ENCODE measurements at places on chromosomes 11 and 22.
A peak's percentile ranks its signal among the peaks of the same experiment; 100 is the strongest.

DNA sequence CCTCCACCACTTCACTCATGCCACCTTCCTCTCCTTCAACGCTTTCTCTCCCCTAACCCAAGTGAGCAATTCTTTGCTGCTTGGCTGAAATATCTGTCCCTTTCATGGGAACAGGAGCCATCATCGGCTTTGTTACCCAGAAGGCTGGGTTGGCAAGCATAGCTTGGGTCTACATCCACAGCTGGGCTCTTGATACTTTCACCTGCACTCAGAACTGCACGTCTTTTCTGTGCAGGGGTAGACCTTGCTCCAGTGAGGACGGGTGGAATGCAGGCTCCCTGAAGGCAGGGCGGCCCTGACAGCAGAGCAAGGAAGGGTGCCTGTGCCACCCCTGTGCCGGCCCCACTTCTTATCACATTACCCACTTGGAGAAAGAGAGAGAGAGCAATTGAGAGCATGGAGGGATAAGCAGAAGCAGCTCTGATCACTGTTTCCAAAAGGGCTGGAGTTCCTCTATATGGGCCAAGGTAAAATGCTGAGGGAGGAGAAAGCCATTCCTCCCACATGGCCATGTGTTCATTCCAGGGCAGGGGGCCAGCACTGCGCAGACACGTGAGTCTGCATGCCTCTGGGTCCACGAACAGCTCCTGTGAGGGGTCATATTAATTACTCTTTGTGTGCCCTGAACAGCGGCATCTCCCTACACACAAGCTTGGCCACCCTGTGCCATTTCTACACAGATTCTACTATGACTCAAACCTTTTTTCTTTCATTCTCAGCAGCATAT, 181.8 kb downstream of the BUD13 start:
- peak; percentile 17 for DNase-seq

DNA sequence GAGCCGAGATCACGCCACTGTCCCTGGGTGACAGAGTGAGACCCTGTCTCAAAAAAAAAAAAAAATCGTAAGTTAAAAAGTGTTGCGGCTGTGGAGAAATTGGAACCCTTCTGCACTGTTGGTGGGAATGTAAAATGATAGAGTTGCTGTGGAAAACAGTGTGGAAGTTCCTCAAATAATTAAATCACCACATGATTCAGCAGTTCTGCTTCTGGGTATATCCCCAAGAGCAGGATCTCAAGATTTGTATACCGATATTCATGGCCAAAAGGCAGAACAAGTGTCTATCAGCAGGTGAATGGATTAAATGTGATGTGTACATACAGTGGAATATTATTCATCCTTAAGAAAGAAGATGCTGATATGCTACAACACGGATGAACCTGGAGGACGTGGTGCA, 3.8 kb downstream of the SELENOO start:
- DNase-seq: no peak

DNA sequence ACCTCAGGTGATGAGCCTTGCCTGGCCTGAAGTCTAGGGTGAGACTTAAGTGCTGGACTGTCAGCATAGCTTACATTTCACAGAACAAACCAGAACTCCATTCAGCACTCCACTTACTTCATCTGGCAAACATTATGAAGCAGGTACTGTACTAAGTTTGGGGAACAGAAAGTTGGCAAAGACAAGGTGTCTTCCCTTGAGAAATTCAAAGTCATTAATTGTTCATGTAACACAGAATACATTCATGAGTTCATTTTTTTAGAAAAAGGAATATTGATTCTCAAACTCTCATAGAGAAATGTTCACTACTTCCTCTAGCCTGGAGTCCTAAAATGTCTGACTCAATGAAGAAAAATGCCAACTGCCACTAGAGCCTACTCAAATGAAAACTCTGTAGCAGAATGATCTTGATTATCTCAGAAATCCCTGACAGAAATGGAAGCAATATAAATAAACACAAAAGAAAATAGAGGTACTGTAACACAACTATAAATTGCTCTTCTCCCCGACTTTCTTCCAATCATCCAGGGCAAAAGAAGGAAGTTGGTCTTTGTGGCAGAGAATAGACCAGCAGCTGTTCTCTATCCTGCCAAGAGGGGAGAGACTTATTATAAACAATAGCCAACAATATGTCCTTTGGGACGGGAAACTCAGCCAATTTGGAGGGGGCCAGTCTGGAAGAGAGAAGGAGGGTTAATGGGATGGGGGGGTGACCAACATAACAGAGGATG, 129.2 kb upstream of the MTMR2 start:
- DNase-seq: peak; percentile 76

DNA sequence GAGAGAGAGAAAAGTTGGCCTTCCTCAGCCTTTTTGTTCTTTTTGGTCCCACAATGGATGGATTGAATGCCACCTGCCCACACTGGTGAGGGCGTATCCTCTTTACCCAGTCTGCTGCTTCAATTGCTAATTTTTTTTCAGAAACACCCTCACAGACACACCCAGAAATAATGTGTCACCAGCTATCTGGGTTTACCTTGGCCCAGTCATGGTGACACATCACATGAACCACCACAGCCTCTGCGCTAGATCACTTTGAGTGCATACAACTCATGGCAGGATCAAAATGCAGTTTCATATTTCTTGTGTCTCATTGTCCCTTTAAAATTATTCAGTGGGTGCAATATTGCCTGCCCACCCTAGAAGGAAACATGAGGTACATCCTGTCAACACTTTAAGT, 63.3 kb downstream of the ADAMTS15 start:
- no peak for DNase-seq

- DNase-seq: no peak
Measured at GRCh38 chr22:29208879-29209623, 3.4 kb downstream of the EMID1 start.

DNA sequence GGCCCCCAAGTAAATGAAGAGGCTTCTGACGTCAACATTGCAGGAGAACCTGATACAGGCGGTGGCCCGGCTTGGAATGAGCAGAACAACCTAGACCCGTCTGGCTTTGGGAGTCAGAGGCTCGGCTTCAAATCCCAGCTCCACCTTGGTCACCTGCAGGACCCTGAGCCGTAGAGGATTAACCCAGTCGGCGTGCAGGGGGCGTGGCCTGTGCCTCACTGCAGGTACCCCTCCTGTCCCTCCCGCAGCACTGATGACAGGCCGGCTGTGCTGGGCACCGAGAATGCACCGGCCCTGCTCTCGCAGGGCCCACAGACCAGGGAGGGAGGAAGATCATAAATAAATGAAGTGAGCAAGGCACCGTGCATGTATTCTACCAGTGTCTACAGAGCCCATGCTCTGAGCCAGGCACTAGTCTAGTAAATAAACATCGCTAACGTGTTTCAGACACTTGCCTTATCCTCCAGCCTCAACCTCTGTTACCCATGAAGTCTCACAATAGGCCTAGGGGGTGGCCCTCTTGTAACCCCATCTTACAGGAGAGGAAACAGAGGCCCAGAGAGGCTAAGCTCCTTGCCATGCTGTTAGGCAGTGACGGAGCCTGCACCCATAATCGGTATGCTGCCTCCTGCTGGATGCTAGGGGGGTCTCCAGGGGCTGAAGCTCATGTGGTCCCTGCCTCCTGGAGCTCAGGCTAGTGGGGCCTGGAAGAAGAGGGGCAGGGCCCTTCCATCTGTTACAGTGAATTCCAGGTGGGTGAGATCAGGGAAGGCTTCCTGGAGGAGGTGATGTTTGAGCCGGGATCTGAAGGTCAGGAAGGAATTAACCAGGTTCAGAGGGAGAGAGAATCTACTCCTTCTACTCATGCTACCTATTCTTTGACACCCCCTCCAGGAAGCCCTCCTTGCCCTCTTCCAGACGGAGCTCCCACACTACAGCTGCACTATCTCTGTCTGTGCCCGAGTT, 53.4 kb downstream of the RTL6 start:
- no peak for DNase-seq

DNA sequence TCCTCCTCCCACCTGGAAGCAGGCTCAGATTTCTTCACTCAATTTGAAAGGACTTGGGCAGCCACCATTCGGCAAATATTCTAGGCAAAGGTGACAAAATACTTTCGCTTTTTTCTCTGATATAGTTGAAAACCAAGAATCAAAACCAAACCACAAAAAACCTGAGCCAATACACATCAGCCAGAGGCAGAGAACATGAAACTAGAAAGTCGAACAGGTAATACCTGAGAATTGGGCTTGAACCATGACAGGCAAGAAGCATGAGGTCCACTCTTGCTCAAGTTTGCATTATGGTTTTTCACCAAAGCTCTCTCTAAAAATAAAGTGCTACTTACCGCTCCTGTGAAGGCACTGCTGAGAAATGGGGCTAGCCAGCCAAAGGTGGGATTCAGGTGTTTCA, 26.2 kb upstream of the LDLRAD3 start:
- DNase-seq: no peak

DNA sequence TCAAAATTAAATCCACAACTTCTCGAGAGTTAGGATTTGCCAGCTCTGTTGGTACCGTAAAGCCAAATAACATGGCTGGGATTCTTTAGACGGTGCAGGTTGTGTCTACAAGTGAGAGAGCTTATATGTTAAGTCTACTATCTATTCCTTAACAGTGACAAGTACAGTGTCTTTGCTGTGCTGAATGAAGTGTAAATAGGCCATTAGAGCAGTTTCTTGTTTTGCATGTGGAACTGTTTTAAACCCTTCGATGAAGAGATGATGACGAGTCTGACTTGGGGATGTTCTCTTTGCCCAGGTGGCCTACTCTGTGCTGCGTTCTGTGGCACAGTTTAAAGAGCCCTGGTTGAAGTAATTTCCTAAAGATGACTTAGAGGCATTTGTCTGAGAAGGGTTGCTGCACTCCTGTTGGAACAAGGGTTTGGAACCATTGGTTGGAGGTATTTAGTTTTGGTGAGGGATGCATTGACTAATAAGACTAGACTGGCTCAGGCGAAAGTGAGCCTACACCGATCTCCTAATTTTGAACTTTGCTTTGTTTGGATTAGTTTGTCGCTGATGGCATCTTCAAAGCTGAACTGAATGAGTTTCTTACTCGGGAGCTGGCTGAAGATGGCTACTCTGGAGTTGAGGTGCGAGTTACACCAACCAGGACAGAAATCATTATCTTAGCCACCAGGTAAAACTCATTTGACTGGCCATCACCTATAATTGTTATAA, 988 bp downstream of the RPS3 start:
- peak; percentile 28 for DNase-seq

- no peak for DNase-seq
Measured at GRCh38 chr22:48898524-48899250, 929.0 kb downstream of the BRD1 start.

DNA sequence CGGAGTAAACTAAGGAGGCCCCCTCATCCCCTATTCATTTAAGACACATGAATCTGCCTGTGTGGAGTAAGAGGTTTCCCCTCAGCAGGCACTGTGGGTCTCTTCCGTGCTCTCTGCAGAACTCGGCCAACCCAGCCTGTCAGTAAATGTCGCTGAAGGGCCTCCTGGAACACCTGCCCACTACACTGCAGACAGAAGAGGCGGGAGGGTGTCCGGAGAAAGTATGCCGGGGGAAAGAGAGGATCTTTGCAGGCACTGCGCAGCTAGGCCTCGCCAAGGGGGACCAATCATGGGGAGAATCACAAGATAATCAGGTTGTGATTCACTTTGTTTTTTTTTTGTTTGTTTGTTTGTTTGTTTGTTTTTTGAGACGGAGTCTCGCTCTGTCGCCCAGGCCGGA, 110.8 kb downstream of the MORC2 start:
- DNase-seq: no peak

- DNase-seq: peak; percentile 77
Measured at GRCh38 chr11:57294225-57295131, 30.3 kb downstream of the TNKS1BP1 start.

- peak; percentile 48 for DNase-seq
Measured at GRCh38 chr11:118612378-118612777, 5.0 kb downstream of the PHLDB1 start.

GRCh38 chr11:115267238-115267781, 236.9 kb downstream of the CADM1 start:
- DNase-seq: no peak

DNA sequence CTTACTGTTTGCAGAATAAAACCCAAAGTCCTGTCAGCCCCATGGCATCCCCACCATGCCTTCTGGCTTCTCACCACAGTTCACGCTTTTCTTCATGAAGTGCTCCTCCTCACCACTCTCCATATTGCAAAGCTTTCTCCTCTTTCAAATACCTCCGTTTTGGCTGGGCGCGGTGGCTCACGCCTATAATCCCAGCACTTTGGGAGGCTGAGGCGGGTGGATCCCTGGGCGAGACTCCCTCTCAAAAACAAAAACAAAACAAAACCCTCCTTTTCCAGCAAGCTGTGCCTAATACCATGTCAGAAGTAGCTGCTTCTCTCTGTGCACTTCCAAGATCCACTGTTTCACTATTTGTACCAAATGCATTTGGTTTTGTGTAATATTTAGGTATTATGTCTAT, 6.7 kb downstream of the BACE1 start:
- no peak for DNase-seq

Data from tongue (tissue), 3 donors.